ENCODE measurements at places on chromosomes 1 and 21.

GRCh38 chr1:209697126-209697525 lies 7.5 kb upstream of the HSD11B1 start:
- no peak for DNase-seq

GRCh38 chr1:154994591-154994990 lies 1.2 kb downstream of the LENEP start:
- DNase-seq: no peak

DNA sequence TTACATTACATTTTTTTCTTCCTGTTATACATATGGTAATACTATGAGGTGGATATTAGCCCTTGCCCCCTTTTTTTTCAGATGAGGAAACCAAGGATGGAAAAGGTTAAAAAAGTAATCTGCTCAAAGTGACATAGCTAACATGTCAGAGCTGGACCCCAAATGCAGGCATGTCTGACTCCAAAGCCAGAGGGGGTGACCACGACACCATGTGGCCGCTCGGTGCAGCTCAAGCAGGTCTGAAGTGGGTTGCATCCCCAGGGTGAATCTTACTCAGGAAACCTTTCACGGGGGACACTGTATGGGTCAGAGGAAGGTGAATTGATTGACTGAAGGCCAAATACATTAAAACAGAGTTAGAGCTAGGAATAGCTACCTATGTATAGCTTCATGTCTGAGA lies 34.8 kb downstream of the CD34 start:
- peak; percentile 86 for DNase-seq

DNA sequence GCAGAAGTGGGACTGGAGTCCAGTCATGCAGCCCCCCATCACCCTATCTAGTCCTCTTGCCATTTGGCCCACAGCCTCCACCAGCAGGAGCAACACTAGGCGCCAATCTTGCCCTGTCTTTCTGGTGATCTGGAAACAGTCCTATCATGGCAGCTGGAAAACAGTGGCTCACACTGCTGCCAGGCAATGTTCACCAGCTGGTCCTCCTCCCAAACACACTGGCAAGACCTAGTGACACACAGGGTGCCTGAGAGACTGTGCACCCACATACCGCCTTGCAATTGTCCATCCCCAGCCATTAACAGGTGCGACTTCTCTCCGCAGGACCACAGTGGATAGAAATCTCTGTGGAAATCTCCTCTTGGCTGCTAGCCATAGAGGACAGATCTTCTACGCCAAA lies 105.5 kb downstream of the HIVEP3 start:
- DNase-seq: no peak

GRCh38 chr1:216356945-216357344 lies 66.3 kb downstream of the USH2A start:
- DNase-seq: no peak

DNA sequence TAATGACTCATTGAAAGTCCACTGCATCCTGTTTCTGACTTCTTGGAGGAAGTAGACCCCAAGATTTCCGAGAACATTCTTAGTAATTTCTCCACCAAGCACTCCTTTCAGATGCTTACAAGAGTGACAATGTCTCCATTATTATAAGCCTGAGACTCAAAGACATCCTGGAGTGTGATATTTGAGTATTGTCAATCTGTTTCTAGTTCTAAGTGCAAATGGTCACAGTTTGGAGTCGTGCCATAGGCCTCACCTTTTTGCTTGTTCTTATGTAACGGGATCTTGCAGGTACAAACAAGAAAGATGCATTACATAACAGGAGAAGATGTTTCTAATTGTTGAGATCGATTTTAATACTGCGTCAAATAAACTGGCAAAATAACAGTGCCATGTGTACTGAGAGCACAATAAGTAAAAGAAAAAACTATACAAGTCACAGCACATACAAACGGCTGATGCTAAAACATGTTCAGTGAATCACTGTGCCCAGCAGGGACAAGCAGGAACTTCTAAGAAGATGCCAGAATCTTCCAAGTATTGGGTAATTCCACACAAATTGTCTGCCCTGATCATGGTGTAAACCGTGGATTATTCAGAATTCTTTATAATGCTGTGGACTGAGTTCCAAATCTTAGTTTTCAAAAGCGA lies 54.1 kb downstream of the CD2 start:
- no peak for DNase-seq

DNA sequence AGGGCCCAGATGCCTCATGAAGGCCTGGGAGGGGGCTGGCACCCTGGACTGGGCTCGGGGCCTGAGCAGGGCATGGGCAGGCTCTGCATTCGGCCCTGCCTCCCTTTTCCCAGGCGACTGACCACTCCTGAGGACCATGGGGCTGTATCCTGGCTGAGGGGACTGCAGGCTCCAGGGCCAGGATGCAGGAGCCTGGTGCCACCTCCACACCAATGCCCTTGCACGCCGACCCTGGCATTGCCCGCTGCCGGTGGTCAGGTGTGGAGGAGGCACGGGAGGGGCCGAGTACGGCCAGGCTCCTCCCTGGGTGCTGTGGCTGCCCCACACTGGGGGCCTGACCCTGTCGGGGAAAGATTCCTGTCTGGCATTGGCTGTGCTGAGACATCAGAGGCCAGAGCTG lies 128.9 kb downstream of the SIK1 start:
- no peak for DNase-seq

Data from Karpas-422 (cell line).